AG10803 (cell line): ENCODE measurements at places on chromosomes 1 and 21.

DNA sequence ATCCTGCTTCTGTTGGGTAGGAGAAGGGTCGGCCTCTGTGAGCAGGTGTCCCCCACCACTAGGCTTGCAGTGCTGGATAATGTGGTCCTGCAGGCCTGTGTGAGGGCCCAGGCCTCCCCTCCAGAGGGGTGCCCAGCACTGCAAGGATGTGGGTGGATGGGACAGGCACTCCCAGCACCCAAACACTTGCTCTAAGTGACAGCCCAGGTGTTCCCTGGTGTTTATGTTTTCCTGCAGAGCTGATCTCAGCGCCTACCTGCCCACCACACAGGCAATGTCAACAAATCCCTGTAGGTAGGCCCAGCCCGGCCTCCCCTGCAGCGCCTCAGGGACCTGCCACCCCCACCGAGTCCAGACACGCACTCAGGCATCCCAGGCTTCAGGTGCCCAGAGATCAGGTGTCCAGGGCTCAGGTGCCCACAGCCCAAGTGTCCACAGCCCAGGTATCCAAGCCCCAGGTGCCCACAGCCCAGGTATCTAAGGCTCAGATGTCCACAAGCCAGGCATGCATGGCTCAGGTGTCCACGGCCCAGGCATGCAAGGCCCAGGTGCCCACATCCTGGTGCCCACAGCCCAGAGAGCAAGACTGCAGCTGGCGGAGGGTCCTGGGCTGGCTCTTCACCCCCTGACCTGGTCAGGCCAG lies 59.2 kb downstream of the WNT9A start:
- DNase-seq, result no peak

- no peak for DNase-seq
Observed at GRCh38 chr1:67683766-67684525, 1.1 kb upstream of the GADD45A start.

DNA sequence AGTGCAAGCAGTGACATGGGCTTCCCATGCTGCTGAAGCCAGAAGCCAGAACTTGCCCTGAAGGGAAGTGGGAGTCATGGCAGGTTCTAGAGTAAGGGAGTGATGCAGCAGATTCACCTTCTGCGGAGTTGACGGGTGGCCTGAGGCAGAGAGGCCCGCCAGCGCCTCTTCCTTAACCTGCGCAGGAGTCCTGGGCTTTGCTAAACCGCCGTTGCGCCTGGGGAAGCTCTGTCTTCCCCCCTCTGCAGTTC lies 67.3 kb downstream of the OBSCN start:
- DNase-seq, result peak; percentile 4

- DNase-seq, result no peak
Observed at GRCh38 chr1:30727824-30728223, 4.4 kb upstream of the MATN1 start.

DNA sequence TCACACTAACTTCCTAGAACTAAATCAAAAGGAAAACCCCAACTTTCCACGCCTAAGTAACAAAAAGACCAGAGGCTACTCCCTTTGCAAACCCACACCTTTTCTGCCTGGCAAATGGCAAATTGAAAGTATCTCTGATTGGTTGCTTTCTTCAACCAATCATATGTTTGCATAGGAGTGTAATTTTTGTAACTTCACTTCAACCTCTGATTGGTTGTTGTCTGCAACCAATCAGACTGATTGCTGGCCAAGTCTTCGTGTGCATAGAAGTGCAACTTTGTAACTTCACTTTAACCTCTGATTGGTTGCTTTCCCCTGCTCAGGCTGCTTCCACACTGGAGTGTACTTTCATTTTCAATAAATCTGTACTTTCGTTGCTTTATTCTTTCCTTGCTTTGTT lies 36.9 kb upstream of the PADI2 start:
- DNase-seq, result peak; percentile 20

GRCh38 chr1:25503551-25504426 lies 39.6 kb upstream of the LDLRAP1 start:
- DNase-seq, result peak; percentile 26

GRCh38 chr1:220685879-220686278 lies 4.3 kb upstream of the C1orf115 start:
- DNase-seq, result no peak

GRCh38 chr1:38730511-38731397 lies 128.8 kb downstream of the RRAGC start:
- no peak for DNase-seq

GRCh38 chr1:9362488-9362887 lies 69.8 kb downstream of the SPSB1 start:
- DNase-seq, result no peak

DNA sequence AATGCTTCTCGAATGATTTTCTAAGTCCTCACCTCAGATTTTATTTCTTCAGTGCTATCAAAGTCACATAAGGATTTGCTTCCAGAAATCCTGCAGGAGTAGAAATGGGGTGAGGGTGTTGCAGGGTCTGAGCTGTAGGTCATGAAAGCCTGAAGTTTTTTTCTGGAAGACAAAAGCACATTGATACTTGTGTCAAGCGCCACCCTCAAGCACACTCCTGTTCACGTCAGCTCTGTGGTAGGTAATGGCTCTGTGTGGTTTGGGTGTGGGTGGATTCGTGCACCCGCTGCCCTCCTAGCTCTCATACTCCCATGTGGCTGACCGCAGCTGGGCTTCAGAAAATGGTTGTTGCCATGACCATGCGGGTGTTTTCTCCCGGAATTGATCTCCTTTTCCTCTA lies 39.9 kb downstream of the AKNAD1 start:
- peak; percentile 91 for DNase-seq

GRCh38 chr21:9758888-9759287 lies 762.5 kb upstream of the TPTE start:
- no peak for DNase-seq

DNA sequence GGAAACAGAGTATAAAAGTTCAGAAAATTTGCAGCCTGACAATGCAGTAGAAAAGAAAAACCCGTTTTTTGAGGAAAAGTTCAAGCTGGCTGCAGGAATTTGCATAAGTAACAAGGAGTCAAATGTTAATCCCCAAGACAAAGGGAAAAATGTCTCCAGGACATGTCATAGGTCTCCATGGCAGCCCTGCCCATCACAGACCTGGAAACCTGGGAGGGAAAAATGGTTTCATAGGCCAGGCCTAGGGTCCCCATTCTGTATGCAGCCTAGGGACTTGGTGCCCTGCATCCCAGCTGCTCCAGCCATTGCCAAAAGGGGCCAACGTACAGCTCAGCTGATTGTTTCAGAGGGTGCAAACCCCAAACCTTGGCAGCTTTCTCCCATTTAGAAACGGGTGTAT lies 3.6 kb upstream of the KCNT2 start:
- DNase-seq, result no peak

DNA sequence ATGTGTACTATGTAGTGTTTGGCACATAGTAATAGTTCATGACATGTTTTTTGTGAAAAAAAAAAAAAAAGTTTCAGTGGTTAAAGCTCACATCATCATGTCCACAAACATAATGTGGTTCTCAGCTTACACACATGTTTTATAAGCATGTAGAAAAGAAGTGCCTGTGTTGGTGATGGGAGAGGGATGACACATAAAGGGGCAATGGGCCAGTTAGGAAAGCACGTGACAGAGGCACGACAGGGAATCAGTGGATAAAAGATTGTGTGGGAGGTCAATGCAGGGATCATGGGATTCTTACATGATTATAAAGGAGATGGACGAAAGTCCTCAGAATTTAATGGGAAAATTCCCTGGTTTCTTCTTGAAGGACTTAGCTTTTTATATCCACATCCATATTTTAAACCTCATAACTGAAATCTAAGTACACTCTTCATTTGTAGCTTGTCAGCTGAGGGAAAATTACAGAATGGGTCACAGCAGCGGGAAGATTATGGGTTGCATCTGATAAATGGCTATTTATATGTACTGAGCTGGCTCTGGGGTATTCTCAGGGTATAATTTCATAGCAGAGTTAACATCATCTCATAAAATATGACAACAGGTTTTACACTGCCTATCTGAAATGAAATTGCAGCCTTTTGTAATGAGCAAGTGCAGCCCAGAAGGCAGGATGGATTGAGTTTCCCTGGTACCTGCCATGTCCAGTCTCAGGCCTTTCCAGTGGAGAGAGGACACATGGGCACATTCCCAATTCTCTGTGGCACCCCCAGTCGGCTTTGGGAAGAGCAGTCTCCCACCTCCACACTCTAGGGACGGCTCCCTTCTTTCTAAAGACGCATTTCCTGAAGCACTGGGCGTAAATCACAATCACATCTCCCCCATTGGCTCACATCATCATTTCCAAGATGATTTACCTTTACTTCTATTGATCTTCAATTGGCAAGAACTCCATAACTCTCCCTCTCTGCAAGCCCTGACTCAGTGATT lies 42.3 kb upstream of the NHLH2 start:
- no peak for DNase-seq

DNA sequence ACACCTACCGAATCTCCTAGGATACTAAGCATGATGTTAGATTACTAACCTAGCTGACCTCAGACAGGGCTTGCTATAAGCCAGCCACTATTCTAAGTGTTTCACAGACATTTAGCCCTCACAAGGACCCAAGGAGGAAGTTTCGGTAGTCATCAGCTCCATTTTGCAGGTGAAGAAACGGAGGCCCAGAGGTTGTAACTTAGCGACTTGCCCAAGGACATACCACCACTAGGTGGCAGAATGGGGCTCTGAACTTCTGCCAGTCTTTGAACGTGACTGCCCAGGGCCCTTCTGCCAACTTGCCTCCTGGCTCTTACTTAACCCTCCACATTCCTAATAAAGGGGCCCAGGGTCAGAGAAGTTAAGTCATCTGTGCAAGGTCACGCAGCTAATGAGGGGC lies 283.5 kb downstream of the C1orf94 start:
- peak; percentile 12 for DNase-seq

- DNase-seq, result no peak
Observed at GRCh38 chr1:89994231-89994804, 592 bp upstream of the ZNF326 start.

GRCh38 chr1:31650161-31651088 lies 5.7 kb upstream of the PEF1 start:
- DNase-seq, result peak; percentile 58

GRCh38 chr1:37958690-37959089 lies 11.8 kb upstream of the INPP5B start:
- peak; percentile 97 for DNase-seq

DNA sequence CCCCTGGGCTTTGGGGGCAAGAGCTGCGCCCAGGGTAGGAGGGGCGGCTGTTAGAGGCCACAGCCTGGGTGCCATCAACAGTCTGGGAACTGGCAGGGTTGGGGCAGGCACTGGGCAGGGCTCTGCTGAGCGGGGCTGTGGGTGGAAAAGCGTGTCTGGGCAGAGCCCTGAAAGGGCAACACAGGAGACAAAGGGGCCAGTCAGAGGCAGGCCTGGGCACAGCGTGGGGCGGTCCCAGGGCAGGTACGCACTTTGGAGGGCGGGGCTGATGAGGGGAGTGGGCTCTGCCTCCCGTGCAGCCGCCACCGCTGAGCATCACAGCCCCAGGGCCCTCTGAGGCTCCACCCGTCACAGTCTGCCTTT lies 13.9 kb downstream of the CELSR2 start:
- no peak for DNase-seq

DNA sequence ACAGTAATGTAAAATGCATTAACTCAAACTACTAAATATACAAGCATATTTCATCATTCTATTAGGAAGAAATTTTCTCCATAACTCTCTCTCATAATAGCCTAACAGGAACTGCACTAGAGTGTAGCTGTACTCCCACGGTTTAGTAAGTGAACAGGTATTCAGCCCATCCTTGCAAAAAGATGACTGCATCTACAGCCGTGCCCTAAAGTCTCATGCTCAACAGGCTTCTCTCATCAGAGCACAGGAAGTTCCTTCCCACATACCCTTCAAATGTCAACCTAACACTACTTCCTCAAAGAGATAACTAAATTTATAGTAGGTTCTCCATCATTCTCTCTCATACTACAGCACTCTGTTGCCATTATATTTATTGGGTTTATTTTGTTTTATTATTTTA lies 251.6 kb downstream of the AKT3 start:
- peak; percentile 62 for DNase-seq

DNA sequence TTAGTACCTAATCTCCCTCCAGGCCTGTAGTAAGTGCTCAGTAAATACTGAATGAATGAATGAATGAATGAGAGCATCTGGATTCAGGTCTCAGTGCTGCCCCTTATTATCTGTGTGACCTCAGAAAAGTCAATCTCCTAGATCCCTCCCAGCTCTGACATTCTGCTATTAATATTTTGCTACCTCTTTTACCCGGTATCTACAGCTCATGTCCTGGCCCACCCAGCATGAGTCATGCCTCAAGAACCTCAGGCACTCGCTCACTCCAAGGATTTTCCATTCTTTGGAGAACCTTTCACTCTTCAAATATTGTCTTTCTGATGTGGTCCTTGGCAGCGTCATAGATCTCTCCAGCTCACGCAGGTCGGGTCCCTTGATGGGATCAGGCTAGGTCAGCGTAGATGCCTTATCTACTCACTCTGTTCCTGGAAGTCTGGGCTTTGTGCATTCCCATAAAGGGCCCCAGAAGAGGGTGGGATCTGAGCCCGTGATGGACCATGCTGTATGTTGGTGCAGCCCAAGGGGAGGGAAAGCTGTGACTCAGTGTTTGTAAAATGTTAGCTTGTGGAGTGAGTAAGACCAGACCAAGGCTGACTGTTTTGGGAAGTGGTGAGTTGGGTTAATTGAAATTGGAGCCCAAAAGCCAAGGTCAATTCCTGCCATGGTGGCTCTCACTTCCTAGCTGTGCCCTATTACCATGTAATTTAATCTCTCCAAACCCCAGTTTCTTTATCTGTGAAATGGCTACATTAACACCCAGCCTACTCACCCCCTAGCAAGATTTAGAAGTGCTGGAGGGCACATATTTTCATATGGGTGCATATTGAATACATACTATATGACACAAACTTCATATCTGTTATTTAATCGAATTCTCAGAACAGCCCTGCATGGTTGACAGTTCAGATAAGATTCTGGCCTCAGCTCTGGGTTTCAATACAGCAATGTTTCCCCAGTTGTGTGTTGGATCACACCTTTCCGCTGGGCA lies 214.1 kb upstream of the USP24 start:
- peak; percentile 99 for DNase-seq

DNA sequence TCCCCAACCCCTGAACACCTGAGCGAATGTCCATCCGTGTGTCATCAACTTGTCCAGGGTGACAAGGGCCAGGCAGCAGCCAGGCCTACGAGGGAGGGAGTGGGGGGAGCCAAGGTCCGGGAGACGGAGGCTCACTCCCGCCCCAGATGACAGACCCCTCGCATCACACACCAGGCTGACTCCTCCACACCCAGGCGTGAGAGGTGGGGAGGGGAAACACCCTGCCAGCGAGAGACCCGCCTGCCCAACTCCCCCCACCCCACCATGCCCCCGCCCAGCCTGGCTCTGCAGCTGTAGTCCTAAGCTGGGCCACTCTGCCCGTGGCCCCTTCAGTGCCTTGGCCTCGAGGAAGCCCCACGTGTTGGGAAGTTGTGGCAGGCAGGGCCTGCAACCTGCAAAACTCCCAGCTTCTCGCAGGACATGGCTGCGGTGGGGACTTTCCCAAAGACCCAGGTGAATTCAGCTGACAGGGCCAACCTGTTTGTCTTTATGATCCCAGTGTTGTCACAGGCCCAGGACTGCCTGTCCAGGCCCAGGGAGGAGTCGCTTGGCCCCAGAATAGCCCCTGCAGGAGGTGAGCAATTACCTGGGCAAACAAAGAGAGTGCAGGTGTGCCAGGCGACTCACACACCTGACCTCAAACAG lies 62.9 kb downstream of the RIPK4 start:
- no peak for DNase-seq
